ENCODE measurements at places on chromosomes 6 and 20.

- no peak for DNase-seq
Observed at GRCh38 chr6:146943664-146944063, 260.6 kb upstream of the STXBP5 start.

DNA sequence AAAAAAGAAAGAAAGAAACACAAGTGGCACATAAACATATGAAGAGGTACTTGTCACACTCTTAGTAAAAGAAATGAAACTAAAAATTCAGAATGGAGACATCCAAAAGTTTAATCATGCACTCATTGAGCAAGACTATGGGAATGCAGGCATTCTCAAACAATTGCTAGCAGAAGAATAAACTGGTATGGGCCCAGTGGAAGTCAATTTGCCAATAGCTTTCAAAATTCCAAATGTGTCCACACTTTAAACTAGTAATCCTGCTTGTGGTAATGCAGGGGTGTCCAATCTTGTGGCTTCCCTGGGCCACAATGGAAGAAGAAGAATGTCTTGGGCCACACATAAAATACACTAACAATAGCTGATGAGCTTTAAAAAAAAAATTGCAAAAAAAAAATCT lies 97.4 kb downstream of the EPB41L2 start:
- DNase-seq = no peak

- DNase-seq = no peak
Observed at GRCh38 chr6:143205991-143206390, 145.3 kb downstream of the AIG1 start.

DNA sequence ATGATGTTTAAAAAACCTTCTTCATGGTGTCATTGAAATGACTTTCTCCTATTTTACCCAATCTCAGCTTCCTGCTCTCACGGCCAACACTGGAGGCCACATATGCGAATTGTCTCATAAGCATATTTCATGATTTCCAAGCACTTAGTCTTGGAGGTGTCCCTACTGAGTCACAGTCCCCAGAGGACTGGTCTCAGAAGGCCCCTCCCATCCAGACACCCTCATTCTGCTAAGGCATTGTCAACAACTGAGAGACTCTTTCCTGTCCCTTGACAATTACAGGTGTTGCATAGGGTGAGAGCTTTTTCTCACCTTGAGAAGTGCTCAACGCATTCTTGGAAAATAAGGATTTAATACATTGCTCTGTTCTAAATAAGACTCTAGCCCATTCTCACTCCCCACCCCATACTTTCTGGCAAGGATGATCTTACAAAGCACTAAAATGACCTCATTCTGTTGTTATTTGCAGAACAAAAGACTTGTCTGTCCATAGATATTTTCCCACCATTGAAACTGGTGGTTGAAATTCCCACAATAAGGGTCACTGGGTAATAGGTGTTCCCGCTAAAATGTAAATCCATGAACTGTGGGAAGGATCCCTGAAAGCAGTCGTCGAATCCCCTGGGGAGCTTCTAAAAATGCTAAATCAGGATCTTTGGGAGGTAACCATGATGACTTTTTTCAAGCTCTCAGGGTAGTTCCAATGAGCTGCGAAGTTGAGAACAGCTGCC lies 32.3 kb upstream of the SLC22A23 start:
- DNase-seq = no peak

GRCh38 chr6:108482559-108482958 lies 78.2 kb upstream of the FOXO3 start:
- no peak for DNase-seq
